ENCODE measurements at places on chromosomes 6 and 20. TPM values are rescaled to one million over a fixed set of nuclear protein-coding genes. Genes with fewer than 3 reads are reported as not detected.

DNA sequence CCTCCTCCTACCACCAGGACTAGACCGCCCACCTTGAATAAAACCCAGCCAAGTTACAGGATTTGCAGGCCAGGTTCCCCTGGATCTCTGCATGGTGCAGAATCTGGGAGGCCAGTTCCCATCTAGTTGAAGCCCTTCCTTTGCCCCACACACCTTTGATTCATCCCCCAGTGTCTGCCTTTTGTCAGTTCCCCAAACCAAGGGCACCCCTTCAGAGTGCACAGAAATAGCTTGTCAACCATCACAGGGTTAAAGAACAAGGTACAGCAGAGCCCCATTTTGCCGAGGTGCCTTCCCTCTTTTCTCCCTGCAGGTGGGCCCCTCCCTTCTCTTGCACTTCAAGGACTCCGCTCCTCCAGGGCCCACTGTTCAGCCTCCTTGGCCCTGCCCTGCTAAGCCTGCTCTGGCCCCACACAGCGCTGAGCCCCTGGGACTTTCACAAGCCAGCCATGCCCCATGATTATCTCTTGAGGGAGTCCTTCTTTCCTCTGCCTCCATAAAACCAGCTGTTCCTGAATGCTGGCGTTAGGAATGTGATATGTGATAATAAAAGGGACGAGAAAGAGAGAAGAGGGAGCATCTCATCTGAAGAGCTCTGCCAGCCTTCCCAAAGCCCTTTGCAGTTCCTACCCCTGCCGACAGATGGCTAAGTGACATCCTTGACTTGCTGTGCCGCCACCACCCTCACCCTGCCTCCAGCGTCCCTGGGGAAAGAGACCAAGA is 280.3 kb downstream of the CDC5L start:
- DNase-seq, result no peak

TSHZ2 gene
- 30.4 TPM for total RNA-seq

DNA sequence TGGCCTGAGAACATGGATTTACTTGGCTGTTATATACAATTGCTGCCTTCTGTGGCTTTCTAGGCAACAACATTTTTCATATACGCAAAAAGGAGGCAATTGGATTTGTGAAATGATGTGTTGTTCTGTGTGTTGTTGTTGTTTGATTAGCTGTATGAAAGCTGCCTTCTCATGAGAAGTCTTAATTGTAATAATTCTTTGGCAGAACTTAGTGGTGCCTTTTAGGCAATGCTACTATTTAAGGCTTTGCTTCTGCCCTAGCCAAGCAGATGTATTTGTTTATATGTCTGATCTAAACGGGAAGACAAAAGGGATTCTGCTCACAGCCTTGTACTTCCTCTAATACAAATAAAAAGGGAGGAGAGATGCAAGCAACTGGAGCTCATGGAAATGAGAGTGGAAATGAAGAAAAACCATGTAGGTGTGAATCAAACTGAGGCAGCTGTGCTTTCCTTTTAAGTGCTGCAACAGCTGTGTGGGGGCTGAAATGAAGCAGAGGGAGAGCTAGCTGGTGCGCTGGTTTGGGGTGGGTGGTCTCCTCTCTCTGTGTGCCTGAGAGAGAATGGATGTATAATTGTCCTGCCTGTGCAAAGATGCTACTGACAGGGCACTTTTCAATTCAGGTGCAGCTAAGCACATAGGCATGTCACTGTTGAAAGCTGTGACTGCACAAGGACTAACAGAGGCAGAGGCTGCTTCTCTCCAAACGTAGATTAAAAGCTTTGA is 386.9 kb upstream of the MAN1A1 start:
- DNase-seq, result no peak

ACTL10 gene
- total RNA-seq, result 1.5 TPM

DNA sequence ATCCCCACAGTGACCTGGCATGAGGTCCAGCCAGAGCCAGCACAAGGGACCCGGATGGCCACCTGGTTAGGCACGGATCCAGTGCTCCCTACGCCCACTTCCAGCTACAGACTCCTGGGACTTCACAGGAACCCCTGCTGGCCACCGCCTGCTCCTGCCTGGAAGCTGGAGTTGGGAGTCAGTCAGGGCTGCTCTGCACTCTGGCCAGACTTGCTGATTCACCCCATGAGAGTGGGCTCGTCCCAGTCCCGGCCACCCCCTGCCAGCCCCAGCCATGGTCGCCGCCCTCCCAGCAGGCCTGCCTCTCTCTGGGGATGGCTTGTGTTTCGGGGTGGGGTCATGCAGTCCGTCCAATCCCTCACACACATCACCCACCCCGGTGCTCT is 125.8 kb downstream of the DLL1 start:
- no peak for DNase-seq

DNA sequence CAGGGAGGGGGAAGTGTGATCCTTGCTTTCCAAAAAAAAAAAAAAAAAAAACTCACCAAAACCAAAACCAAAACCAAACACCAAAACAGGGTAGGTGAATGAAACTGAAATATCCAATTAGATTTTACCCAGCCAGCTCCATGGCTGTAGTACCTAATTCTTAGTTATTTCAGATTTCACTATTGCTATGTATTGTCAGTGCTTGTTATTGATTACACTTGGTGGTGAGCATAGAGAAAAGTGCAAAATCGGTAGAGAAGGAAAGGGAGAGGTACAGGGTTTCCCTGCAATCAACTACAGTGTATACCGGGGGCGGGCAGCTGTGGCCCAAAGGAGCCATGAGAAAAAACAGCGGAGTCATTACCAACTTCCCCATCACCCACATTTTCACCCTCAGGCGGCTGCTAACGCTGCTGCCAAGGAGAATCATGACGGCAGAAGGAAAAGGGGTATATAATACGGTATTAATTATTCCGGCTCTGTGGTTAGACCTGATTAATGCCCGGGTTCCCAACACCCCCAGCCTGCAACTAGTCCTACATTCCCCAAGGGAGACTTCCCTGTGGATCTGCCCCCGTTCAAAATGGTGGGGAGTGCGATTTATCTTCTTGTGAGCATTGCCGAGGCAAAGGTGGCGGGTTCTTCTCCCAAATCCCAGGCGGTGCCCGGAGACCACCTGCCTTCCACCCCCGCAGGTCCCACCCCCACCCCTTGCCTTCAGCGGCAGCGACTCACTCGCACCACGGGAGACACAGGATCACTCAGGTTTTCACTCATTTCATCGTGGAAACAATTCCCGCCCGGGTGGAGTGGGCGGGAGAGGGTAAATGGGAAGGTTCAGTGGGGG is at the start of gene C6orf62:
C6orf62 (minus strand) TSS at position 30 of the 847 bp plus-strand sequence. CDS start 486 bp downstream, outside the sequence.
- DNase-seq, result no peak

SYNDIG1 gene
- 3.2 TPM for total RNA-seq

DNA sequence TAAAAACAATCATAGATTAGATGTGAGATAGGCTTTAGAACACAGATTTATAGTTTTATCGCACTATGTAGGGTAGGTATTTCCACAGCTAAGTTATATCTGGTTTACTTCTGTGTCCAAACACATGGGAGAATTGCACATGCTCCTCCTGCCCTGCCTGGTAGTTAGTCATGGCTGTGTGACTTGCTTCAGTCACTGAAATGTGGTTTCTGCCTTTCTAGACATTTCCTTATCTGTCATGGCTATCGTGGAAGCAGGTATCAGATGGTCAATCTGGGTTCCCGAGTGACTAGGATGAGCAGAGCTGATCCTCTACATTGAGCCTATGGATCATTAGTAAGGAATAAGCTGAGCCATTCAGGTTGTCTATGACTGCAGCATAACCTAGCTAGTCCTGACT is 117.8 kb upstream of the GMDS start:
- DNase-seq, result no peak

DNA sequence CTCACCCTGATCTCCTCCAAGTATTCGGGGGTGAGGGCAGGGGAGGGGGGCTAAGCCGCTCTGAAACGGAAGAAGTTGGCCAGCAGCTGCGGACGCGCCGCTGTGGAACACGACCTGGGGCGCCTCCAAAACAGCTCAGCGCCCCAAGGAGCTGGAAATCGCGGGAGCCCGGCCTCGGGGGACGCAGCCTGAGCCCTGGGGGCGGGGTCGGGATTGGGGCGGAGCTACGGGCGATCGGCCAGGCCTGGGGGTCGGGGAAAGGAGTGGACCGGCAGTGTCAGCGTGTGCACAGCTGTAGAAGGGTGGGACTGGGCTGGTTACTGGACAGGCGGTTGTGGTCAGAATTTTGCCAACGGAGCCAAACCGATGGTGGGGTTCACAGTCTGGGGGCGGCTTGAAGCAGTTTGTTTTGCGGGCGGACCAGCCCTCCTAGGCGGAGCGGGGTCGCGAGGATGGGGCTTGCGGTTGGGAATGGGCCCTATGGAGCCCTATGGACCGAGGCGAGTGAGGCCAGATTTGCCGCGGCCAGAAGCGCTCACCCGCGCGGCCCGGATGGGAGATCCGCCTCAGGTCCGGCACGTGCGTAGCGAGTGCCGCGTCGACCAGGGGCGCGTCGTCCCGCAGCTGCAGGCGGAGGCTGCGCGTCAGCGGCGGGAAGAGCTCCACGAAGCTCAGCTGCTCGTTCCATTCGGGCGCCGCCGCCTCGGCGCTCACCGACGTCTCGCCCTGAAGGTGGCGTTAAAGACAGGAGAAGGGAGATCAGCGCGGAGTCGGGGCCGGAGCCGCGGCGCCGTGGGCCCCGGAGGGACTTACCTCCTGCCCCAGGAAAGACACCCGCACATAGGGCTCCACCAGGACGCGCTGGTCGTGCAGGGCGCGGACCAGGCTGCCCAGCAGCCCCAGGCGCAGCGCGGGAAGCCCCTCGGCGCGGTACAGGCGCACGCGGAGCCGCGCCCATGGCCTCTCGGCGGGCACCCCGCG is 14.3 kb upstream of the SPAG4 start:
- no peak for DNase-seq

DNA sequence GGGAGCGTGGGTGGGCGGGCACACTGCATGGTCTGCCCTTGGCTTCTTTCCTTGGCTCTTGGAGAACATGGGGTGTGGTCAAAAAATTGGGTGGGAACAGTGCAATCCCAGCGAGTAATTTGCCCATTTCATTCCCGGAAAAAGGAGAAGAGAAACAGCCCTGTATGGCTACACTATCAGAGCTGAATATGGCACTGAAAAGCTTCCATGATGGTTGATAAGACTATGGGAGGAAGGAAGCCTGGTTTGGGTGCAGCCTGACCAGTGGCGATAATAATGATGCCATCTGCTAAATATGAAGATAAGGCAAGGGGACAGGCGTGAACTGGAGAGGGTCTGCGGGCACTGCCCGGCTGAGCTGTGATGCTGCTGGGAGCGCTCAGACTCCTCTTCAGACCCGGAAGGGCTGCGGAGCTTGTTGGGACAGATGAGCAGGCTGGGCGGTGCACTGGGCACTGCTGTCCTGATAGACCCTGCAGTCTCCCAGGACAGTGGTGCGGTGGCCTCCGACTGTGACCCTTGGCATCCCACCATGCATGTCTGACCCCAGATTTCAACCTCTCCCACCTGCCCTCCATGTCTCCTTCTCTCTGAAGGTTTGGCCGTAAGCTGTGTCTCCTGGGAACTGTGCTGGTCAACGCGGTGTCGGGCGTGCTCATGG is 10.2 kb downstream of the SLC22A1 start:
- DNase-seq, result peak; percentile 81

DNA sequence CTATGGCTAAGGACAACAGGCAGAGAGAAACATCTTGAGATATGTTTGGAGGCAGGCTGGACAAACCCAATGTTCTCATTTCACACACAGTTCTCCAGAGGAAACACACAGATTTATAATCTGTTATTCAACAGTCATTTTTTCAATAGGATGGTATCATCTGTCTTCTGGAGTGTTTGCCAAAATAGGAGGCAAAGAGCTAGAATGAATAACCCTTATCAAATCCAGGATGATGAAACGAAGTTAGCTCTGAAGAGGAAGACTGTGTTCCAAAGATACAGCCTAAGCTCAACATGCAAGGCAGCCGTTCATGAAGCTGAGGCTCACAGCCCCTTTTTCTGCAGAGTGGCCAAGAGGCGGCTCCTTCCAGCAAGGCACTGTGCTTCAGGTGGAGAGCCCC is 70.8 kb downstream of the PPP1R3G start:
- DNase-seq, result no peak

FNDC11 gene
- not detected for total RNA-seq

DNA sequence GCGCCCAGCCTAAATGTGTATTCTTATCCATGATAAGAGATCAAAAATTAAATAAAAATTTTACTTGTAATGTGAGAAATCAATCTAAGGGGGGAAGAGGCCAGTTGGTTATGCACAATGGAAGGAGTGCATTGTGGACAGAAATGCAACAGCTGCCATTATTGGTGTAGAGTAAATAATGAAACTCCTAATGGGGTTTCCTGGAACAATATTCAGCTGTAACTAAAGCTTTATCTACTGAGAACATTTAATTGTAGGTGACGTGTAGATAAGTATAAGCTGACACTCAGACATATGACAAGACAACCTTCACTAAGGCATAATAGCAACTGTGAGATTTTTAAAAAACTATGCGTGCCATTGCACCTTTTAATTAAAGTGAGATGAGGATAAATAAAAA is 71.4 kb downstream of the CEP57L1 start:
- no peak for DNase-seq

GRCh38 chr6:151317995-151318365 is 73.4 kb downstream of the ZBTB2 start:
- no peak for DNase-seq

GRCh38 chr6:4612636-4613171 is 163.5 kb upstream of the CDYL start:
- peak; percentile 93 for DNase-seq

GRCh38 chr6:134992155-134992554 is 42.3 kb upstream of the ALDH8A1 start:
- DNase-seq, result no peak

DNA sequence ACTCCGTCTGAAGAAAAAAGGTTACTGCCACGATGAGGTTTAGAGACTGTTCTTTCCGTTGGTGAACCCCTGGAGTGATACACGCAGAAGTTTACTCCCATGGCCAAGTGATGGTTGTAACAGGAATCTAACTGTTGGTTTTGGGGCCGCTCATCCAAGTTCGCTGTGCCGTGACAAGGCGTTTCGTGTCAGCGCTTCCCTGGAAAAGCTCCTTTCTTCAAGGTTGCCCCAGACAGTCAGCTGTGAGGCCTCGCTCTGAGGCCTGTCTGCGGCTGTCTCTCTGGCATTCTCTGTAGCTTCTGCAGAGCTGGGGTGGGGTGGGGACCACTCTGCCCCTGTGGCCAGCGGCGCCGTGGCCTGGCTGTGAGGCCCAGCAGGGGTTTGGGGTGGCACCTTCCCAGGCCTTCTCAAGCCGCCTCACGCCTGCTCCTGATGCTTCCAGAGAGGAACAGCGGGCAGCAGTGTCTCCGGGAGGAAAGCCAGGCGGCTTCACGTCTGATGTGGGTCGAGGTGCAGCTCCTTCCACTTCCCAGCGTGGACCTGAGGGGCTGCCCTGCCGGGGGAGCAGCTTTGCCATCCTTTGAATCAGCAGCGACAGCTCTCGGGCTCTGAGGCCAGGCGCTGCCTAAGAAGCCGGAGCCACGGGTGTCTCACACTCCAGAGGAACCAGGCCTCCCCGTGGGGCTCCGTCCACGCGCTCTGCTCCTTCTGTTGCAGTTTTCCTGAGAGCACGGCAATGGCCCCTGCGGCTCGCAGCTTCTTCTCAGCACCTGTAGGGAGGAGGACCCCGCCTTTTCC is 76.2 kb downstream of the SMOC2 start:
- DNase-seq, result no peak

GDAP1L1 gene
- not detected for total RNA-seq

DNA sequence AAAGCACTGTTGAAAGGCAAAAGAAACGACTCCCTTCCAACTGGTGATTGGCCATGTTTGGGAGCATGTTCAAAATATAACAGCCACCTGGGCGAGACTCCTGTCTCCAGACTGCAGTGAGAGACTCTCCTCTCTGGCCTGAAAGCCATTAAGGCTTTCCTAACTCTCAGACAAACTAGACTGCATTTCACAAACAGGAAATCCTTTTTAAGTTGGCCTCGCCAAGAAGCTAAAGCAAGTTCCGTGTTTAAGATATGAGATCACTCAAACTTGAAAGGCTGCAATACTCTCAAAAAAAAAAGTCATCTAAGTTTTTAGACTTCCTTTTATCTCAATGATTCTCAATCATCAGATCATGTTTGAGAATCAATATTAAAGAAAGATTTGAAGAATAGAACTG is 117.0 kb downstream of the TFAP2A start:
- DNase-seq, result no peak

Data from vagina (tissue), 2 donors.